PC-3 (cell line): ENCODE measurements at places on chromosomes 7 and 10. TPM values are rescaled to one million over a fixed set of nuclear protein-coding genes. Genes with fewer than 3 reads are reported as not detected.

DNA sequence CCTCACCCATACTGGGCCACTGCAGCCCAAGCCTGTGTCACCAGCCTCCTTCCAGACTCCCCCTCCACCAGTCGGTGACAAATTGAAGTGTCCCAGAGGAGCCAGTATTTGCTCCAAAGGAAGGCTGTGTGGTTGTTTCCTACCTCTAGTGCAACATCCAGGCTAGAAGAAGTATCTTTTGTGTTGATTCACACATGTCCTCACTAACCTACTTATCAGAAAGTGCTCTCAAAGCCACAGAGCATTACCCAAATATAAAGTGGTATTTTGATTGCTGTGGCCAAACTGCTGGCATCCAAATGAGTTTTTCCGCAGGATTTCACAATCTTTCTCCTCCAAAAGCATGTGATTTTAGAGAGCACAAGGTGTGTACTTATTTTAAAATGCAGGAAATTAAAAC, 134.8 kb downstream of the CUL2 start:
- DNase-seq, result no peak

DNA sequence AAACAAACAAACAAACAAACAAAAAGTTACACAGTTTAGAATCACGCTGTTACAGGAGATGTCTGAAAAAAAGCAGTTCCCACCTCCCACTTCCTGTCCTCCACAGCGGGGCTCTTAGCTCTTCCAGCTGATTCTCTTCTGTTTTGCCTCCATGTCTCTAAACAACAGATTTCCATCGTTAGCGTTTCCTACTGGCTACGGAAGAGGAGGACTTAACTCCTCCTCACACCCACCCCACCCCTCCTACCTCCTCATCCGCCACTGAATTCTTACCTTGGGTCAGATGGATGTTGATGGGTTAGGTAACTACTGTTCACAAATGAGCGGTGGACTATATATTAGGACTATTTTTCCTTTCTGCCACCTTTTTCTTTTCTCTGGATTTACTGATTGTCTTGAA, 36.8 kb upstream of the NUB1 start:
- DNase-seq, result peak; percentile 2

TACR2 gene
- 0.40 TPM in 1 of 2 replicates, not detected in the other for total RNA-seq

TCF7L2 gene
- 14.3 and 16.1 TPM in 2 replicates for total RNA-seq

UNCX gene
- total RNA-seq, result not detected in 2 replicates

KCNK18 gene
- not detected in 2 replicates for total RNA-seq

DNA sequence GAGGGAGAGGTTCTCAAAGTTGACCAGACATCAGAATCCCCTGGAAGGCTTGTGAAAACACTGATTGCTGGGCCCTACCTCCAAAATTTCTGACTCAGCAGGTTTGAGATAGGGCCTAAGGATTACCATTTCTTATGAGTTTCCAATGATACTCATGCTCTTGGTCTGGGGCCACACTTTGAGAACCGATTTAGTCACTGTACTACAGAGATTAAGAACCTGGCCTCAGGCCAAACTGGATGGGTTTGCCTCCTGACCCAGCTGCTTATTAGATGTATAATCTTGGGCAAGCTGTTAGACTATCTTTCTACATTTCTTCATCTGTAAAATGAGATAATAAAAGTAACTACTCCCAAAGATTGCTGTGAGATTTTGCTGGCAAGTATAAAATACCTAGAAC, 77.1 kb upstream of the SCIN start:
- DNase-seq, result peak; percentile 74

GRCh38 chr7:39459636-39460035, 106.6 kb upstream of the YAE1 start:
- DNase-seq, result no peak

DNA sequence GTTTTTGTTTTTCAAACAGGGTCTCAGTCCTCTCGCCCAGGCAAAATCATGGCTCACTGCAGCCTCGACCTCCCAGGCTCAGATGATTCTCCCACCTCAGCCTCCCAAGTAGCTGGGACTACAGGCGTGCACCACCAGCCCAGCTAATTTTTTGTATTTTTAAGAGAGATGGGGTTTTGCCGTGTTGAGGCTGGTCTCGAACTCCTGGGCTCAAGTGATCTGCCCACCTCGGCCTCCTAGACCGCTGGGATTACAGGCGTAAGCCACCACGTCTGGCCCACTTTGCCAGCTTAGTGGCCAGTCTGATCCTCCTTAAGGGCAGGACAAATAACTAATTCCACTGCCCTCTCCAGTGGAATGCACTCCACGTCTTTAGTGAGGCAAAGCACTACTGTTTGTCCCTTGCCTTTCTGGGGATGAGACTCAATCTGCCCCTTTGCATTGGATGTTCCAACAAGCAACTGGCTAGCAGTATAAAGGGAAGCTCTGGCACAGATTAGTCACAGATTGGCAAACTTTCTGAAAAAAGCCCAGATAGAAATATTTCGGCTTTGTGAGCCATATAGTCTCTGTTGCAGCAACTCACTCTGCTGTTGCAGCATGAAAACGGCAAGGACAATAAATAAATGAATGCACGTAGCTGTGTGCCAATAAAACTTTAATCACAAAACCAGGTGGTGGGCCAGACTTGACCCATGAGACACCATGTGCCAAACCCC, 143.8 kb upstream of the RHEB start:
- DNase-seq, result no peak

DNA sequence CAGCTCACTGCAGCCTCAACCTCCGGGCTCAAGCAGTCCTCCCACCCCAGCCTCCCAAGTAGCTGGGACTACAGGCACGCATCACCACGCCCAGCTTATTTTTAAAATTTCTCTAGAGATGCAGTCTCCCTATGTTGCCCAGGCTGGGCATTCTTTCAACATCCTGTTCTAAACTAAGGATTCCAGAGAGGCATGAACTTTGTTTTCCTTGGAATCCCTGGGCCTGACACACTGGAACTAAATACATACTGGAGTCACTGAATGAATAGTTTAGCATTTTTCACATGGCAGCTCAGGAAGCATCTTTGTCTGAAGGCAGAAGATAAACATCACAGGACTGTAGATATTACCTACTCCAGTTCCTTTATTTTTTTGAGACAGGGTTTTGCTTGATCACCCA, 108.7 kb downstream of the ITIH5 start:
- no peak for DNase-seq

- DNase-seq, result no peak
These were observed 145.7 kb downstream of the PRPF18 start for GRCh38 chr10:13732465-13732881.

- no peak for DNase-seq
These were observed 45.9 kb downstream of the ZNF503 start for GRCh38 chr10:75355706-75356105.

ANXA11 gene
- total RNA-seq, result 434 and 520 TPM in 2 replicates

- peak; percentile 51 for DNase-seq
These were observed 79.6 kb downstream of the ARL5B start for GRCh38 chr10:18738835-18739234.

GRCh38 chr7:101567230-101567629, 61.9 kb downstream of the MYL10 start:
- DNase-seq, result no peak

NUTM2B gene
- total RNA-seq, result 0.84 and 1.4 TPM in 2 replicates

PIK3AP1 gene
- total RNA-seq, result 3.7 and 4.7 TPM in 2 replicates

GRCh38 chr7:28858206-28858605, 99.9 kb downstream of the TRIL start:
- DNase-seq, result peak; percentile 95

PHYH gene
- total RNA-seq, result 4.4 and 13.2 TPM in 2 replicates

GRCh38 chr7:136446751-136447150, 421.7 kb upstream of the CHRM2 start:
- DNase-seq, result no peak

CPA2 gene
- total RNA-seq, result not detected in 2 replicates

NKX2-3 gene
- 0.07 TPM in 1 of 2 replicates, not detected in the other for total RNA-seq

WBP1L gene
- total RNA-seq, result 23.8 and 24.6 TPM in 2 replicates

DNA sequence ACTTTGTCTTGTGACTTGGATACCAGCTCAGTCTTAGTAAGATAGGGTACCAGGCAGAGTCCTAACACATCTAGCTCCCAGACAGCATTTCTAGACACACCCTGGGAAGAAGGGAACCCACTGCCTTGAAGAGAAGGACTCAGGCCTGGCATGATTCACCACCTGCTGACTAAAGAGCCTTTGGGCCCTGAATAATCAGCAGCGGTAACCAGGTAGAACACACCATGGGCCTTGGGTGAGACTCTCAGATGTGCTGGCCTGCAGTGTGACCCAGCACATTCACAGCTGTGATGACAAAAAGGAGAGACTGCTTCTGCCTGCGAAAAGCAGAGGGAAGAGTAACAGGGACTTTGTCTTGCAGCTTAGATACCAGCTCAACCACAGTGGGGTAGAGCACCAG, 10.4 kb upstream of the TNKS2 start:
- peak; percentile 39 for DNase-seq

DNA sequence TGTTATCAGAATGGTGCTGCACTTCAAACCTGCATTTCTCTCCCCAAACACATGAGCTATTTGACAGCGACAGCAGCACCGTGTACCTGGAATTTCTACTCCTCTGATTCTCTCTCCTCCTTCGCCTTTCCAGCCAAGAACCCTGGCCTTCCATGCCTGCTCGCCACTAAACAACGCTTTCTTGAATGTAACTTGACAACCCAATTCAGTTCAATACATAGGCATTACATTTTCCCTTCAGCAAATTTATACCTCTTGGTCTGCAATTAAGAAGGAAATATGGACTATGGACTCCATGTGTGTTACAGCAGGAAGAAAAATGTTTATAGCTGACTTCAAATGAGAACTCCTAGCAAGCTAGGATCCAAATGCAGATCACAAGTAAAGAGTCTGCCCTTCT, 162.6 kb upstream of the AUTS2 start:
- no peak for DNase-seq

GRCh38 chr10:17662193-17663138, 18.5 kb downstream of the STAM start:
- no peak for DNase-seq

RBP3 gene
- not detected in 2 replicates for total RNA-seq

GRCh38 chr7:76278540-76278939, 23.9 kb upstream of the HSPB1 start:
- DNase-seq, result no peak

- DNase-seq, result no peak
These were observed 20.6 kb upstream of the HDAC9 start for GRCh38 chr7:18474944-18475343.

NXPH1 gene
- total RNA-seq, result not detected in 2 replicates

DNA sequence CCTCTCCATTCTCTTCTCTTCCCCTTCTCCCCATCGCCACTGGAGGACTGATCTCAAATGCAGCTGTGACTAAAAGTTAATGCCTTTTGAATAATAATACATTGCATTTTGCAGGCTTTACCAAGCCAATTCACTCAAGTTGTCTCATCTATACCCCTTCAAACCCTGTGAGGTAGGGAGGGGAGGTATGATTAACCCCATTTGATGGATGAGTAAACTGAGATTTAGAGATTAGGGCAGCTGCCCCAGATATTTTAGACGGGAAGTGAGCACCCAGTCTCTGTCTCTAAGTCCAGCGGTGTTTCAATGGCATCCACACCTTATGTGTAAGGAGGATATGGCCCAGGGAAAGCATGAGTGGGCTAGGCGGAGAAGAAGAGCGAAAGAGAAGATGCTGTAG, 1.1 kb downstream of the CPA5 start:
- no peak for DNase-seq

DNA sequence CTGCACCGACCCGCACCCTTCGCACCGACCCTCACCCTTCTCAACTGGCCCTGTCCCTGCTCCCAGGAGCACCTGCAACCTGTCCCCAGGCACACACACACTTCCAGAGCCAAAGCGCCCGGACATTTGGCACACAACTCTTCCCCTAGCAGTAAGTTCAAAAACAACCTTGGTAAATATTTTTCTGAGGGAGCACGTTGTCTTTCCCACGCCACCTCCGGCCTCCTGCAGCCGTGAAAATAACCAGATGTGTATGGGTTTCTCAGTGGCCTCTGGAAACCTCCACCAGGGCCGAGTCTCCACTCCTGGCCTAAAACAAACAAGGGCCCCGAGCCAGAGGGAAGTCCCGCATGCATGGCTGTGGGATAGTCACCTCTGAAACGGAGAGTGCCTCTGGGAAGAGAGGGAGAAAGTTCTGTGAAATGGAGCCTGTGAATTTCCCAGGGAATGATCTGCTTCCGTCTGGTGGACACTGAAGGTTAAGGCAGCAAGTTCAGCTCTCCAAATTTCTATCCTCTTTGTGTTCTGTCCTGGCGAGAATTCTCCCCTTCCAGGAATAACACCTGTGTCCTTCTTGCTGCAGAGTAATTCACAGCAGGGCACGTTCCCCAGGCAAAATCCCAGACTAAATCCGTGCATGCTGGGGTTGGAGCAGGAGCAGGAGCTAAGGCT, 15.8 kb downstream of the PODXL start:
- peak; percentile 25 for DNase-seq

- DNase-seq, result no peak
These were observed 29.4 kb upstream of the GRB10 start for GRCh38 chr7:50812094-50812493.

DNA sequence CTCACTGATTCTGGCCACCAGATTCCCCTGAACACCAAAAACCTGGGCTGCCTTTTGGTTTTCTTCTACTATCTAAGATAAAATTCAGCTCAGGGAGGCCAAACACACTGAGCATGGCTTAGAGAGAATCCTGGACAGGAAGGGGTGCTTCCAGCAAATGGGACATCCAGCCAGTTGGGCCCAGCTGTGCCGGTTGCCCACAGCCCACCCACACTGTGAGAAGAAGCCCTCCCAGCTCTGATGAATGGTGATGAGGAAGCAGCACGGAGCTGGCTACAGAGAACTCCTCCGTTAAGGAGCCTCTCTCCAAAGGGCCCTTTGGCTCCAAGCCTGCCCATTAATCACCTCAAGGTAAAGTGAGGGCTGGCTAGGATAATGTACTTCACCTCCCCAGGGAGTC, 15.9 kb downstream of the LRRC18 start:
- DNase-seq, result no peak

- DNase-seq, result peak; percentile 35
These were observed 2.3 kb downstream of the CDK13 start for GRCh38 chr7:39952374-39952773.

- no peak for DNase-seq
These were observed 41.2 kb upstream of the UBE3C start for GRCh38 chr7:157097569-157097968.

SLC16A9 gene
- 12.8 and 17.4 TPM in 2 replicates for total RNA-seq

ITIH2 gene
- not detected in 2 replicates for total RNA-seq

DNA sequence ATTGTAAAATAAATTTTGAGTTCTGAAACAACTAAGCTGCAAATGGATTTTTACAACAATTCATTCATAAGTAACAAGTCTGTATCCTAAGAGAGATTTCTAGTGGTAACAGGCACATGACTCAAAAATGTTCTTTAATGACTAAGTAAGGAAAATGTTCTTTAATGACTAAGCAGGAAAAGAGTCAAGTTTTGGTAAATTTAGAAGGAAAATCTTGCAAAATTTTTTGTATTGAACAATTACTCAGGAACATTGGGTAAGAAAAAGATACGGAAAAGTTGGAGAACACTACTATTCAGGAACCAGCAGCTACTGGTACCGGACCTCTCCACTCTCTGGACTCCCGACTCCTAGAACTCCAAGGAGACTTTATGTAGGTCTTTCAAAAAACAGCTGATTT, 33.5 kb downstream of the HYCC1 start:
- peak; percentile 62 for DNase-seq
